HT-29 (cell line): ENCODE measurements at places on chromosomes 12 and 14. TPM values are rescaled to one million over a fixed set of nuclear protein-coding genes. Genes with fewer than 3 reads are reported as not detected.

GABARAPL1 gene
- 7.9 and 17.4 TPM in 2 replicates for total RNA-seq

ENDOU gene
- total RNA-seq, result not detected in 2 replicates

RAPGEF3 gene
- total RNA-seq, result 38.2 and 44.1 TPM in 2 replicates

TAMALIN gene
- 0.05 TPM in 1 of 2 replicates, not detected in the other for total RNA-seq

DNA sequence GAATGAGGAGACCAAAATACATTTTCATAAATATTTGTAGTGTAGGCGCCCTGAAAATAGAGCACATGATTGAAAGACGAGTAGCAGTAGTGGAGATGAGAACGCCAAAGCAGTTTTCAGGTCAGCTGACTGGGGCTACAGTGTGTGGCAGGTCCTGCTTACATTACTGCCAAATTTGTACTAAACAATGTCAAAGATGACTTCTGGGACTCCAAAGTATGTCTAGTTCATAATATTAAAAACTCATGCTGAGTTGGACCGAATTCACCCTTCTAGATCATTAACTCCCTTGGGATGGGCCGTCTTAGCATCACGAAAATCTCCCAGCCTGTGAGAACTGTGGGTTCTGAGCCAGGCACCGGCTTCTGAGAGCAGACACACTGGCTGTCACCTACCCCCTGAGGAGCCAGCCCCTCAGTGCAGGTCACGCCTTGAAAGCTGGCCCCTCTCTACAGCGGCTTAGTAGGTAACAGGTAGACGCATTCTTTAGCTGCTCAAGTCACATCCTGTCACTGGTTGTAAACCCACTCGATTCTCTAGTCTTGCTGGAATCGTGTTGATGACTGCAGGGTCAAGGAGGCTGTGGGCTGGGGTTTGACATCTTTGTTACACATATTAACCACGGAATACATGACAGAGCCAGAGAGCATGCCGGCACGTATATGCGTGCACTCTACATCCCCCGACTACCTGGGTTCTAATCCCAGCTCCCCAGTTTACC, 210.4 kb downstream of the ETV6 start:
- no peak for DNase-seq

DNA sequence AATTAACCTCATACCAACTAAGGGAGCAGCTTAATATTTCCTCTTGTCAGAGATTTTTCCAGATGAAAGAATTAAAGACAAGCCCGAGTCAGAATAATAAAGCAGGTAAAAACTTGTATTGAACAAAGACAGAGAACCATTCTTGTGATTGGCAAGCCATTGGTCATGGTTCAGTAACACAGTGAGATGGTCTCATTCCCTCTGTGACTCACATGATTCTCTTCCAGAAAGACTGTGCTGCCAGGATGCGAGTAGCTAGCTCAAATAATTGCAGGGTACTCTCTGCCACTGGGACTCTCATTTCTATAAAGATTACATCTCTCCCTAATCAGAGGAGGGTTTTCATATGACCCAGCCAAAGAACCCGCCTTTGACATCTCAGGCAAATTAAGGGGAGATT, 179.4 kb downstream of the PHLDA1 start:
- no peak for DNase-seq

- no peak for DNase-seq
Measured at GRCh38 chr12:52165096-52165855, 26.5 kb downstream of the KRT80 start.

GRCh38 chr12:91952916-91953315, 192.7 kb downstream of the BTG1 start:
- DNase-seq, result peak; percentile 67
